CD8-positive, alpha-beta memory T cell (primary cell): ENCODE measurements at places on chromosomes 5 and 9. TPM values are rescaled to one million over a fixed set of nuclear protein-coding genes. Genes with fewer than 3 reads are reported as not detected.

The SLC25A2 gene
- 0.31 TPM for total RNA-seq

The PCDHB7 gene
- not detected for total RNA-seq

The SPOCK1 gene
- total RNA-seq, result not detected

The EGFLAM gene
- total RNA-seq, result not detected

DNA sequence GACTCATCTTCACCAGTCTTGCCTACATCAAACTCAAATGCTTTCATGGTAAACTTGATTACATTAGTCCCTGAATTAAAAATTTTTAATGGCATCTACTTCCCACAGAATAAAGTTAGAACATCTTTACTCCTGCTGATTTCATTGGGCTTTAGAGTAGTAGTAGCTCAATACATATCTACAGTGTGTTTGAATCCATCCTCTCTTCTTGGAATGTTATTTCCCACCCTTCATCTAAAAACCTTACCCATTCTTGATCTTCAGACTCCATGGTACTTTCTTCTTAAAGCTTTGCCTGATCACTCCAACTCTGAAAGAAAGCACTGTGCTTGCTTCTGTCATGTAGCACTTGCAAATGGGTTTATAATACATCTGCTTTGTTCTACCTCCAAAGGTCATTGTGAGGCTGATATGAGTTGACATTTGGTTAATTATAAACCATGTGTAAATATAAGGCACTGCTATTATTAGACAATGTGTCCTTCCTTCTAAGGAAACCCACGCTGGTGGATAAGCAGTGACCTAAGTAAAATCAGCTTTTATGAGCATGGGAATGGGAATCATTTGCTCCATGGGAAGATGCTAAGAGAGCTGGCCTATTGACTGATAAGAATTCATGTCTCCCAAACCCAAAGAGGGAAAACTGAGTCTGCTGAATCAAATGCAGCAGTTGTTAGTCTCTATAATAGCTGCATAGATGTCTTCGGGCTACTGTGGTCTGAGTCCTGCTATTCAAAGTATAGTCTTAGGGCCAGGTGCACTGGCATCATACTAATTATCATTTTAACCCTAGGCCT lies 7.5 kb upstream of the PRLR start:
- H3K36me3 ChIP-seq, result no peaks in the 10 kb centered on the region
- H3K27me3 ChIP-seq, result no peaks in the 10 kb centered on the region
- H3K4me1 ChIP-seq, result no peaks in the 10 kb centered on the region
- H3K4me3 ChIP-seq, result no peak overlapping the region
- DNase-seq, result no peak

DNA sequence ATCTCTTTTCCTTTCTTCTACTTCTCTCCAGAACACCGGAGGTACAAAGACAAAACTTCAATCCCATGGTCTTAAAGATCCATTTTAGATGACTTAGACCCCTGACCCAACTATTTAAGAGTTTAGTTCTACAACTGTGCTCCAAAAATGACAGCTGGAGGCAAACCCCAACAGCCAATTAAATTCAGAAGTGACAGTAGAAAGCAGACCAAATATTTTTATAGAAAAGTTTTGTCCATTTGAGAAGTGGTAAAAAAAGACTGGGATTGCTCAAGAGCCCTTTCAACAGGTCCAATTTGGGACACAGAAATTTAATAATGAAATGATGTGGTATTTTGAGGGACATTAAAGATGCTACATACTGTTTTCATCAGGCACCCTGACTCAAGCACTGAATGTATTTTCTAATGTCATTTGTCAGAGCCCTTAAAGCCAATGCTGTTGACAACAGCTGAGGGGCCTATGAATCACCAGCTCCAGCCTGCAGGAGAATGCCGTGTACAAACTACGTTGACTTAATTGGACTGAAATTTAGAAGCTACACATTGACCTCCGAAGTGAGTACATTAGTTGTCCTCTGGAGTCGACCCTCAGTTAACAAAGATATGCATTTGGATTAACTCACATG lies 147.5 kb upstream of the PIK3R1 start:
- H3K4me3 ChIP-seq, result no peak overlapping the region
- no peak overlapping the region for H3K27ac ChIP-seq
- DNase-seq, result no peak
- no peaks in the 10 kb centered on the region for H3K27me3 ChIP-seq
- no peaks in the 10 kb centered on the region for H3K36me3 ChIP-seq

DNA sequence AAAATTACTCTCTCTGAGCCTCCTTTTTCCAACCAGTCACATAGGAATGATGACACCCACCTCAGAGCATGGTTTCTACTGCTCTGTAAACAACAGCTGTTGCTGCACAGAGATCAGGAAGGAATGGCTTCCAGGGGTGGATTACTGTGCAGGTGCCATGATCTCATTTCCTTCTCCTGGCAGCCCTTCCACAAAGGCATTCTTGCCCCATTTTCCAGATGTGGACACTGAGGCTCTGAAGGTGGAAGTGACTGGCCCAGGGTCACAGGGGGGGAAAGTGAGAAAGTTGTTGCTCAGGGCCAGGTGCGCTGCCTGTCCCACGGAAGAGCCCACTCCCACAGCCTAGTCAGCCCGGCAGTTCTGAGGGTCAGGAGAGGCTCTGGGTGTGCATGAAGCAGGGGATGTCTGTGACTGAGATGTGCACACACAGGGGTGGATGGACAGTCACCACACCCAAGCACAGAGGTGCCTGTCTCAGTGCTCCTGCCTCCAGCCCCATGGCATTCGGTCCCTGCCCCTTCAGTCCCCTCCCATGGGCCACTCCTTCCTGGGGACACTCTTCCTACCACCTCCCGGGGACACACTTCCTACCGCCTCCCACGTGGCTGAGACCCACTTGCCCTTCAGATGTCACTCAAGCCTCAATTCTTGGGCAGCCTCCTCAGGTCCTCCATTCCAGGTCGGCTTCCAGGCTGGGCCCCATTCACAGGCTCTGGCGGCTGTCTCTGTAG lies 17.0 kb downstream of the FGFR4 start:
- no peak overlapping the region for H3K27ac ChIP-seq
- no peaks in the 10 kb centered on the region for H3K4me1 ChIP-seq
- H3K27me3 ChIP-seq, result no peaks in the 10 kb centered on the region
